Stimulated activated CD4-positive, alpha-beta T cell treated with anti-CD3 and anti-CD28 coated beads, Interleukin-2, amount 100 ng/mL, for 4 hours (primary cell): ENCODE measurements at places on chromosomes 5 and 9.

DNA sequence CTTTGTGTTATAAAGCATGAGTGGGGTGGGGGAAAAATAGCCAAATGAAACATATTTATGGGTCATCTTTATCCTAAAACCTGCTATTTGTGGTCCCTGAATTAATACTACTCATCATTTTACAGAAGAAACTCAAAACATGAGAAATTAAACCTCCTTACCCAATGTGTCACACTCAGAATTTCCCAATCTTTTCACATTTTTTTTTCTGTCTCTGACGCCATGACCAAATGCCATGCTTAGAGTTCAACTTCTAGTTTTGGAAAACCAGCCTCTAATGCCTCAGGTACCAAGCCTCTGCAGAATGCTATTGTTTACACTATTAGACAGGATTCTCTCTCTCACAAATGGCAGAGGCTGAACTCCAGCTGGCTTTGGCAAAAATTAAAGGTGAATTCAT, 505.5 kb upstream of the WWC1 start:
- no peak for DNase-seq

DNA sequence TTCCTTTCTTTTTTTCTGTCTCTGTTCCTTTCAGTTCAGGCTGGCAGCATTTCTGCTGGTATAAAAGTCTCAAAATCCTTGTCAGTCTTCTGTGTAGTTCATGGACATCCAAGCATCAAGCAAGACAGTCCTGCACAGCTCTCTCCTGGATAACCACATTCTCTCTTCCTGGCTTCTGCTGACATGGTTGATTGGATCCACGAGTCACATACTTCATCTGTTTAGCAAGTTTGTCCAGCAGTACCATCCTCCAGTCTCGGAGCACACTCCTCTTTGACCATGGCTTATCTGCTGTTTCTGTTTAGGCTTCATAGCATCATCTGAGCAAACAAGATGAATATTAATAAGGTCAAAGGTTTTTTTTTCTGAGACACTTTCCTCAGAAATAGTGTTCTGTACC, 220.8 kb downstream of the KDM4C start:
- no peak for DNase-seq

DNA sequence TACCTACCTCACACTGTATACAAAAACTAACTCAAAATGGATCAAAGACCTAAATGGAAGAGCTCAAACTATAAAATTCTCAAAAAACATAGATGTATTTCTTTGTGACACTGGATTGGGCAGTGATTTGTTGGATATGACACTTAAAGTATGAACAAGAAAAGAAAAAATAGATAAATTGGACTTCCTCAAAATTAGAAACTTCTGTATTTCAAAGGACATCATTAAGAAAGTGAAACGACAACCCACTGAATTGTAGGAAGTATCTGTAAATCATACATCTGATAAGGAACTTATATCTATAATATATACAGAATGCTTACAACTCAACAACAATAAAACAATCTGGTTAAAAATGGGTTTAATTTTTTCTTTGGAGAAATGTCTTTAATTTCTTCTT, 96.7 kb downstream of the NRG2 start:
- no peak for DNase-seq

- no peak for DNase-seq
Observed at GRCh38 chr5:54834121-54834842, 151.1 kb downstream of the ESM1 start.

- DNase-seq: peak; percentile 56
Observed at GRCh38 chr9:126705767-126706697, 92.3 kb downstream of the LMX1B start.

- no peak for DNase-seq
Observed at GRCh38 chr9:8879284-8879683, 1079.7 kb upstream of the DMAC1 start.

DNA sequence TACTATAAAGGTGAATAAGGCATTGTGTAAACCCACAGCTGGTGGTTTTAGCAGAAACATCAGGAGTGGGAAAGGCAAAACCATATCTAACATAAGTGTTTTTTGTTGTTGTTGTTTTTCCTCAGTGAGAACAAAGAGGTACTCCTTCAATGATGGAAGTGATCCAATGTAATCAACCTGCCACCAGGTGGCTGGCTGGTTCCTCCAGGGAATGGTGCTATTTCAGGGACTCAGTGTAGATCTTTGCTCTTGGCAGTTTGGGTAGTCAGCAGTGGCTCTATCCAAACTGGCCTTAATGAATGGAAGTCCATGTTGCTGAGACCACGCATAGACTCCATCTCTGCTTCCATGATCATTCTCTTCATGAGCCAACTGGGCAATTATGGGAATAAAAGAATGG, 10.8 kb downstream of the DMRTA1 start:
- DNase-seq: no peak

- no peak for DNase-seq
Observed at GRCh38 chr5:106875591-106876297, 795.0 kb downstream of the EFNA5 start.

GRCh38 chr5:121949885-121950284, 11.9 kb upstream of the SRFBP1 start:
- no peak for DNase-seq

DNA sequence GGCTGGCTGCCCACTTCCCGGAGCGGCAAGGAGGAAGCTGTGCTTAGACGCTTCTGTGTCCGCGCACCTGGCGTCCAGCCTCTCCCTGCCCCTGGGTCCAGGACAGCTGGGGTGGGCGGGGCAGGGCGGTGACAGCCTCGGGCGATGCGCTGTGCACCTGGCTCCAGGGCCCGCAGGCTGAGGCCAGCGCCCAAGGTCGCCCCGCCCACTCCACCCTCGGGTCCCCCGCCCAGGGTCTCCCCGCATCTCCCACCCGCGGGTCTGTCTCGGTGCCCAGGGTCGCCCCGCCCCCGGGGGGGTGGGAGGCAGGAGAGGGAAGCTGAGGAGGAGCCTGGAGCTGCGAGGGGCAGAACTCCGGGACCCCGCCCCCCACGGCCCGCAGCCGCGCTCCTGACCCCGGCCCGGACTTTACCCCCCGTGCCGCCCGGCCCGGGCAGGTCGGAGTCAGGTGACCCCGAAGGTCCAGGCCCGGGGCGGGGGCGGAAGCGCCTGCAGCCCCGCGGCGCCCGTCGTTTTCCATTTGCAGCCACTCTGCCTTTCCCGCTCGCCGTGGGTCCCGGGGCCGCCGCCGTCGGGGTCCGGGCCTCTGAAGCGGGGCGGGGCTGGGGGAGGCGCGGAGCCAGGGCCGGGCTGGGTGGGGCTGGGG, at the start of gene ENTPD8:
Gene ENTPD8, minus strand, starts transcription at position 69 of the 646 bp plus-strand sequence. CDS start 3,072 bp downstream, outside the sequence.
- DNase-seq: no peak

DNA sequence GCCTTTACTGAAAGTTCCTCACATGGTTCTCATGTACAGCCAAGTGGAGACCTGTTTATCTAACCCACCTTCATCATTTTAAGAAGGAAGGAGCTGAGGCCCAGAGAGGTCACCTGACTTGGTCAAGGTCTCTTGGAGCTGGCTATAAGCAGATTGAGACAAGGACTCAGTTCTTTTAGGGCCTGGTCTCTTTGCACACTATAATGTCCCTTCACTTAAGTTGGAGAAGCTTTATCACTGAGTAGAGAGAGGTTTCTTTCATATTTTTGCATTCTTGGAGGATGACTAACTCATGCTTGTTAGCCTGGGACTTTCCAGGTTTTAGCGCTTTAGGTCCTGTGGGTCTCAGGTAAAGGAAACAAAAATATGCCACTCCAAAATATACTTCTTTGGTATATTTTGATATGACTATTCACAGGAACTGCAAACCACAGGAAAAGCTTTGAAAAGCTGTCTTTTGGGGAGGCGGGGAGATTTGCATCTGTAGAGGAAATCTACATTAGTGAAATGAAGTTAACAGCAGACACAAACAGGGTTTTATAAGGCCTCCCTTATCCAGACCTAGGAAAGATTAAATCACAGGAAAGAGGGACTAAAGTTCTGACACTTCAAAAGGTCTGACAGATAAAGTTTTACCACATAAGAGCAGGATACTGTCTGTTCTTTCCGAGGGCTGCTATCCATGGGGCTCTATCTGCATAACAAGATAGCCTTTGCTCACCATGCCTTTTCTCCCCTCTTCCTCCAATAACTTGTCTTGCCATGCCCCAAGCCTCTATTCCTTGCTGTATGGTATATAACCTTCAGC, 95.8 kb upstream of the ANKRD55 start:
- DNase-seq: peak; percentile 56

DNA sequence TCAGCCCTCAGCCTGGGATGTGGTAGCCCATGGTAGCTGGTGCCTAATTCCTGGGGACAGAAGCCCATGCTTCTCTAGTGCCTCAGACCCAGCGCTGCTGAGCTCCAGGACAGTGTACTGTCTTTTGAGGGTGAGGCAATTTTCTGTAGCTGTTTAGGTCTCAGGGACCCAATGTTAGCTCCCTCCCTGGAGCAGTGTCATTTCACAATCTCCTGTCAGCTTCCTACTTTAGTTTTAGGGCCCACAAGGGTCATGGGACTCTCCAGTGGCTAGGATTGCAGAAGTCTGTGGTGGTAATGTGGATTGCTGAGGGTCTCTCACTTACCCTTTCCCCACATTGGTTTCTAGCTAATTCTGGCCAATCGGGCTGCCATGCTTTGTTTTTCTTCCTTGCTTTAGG, 67.7 kb upstream of the CCL21 start:
- no peak for DNase-seq

DNA sequence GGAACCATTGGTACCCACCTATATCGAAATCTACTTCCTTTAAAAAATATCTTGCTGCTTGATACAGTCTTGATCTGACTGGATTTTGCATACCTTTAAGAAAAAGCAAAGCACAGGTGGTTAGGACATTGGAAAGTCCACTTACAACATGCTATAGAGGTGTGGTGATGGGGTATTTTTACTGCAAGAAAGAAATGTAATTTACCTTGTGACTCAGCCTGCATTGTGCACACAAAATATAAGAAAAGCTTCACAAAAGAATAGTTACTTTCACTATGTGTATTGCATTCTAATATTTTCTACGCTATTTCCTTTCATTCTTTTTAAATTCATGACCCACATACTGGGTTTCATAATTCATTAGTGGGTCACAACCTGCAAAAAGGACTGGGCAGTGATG, 236.2 kb upstream of the RASEF start:
- no peak for DNase-seq

GRCh38 chr5:76718880-76719279, 3.0 kb downstream of the F2R start:
- DNase-seq: no peak

DNA sequence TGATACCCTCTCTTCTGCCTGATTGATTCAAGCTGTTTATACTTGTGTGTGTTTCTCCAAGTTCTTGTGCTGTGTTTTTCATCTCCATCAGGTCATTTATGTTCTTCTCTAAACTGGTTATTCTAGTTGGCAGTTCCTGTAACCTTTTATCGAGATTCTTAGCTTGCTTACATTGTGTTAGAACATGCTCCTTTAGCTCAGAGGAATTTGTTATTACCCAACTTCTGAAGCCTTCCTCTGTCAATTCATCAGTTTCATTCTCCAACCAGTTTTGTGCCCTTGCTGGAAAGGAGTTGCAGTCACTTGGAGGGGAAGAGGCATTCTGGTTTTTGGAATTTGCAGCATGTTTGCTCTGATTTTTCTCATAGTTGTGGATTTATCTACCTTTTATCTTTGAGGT, 126.2 kb upstream of the FTMT start:
- DNase-seq: no peak

DNA sequence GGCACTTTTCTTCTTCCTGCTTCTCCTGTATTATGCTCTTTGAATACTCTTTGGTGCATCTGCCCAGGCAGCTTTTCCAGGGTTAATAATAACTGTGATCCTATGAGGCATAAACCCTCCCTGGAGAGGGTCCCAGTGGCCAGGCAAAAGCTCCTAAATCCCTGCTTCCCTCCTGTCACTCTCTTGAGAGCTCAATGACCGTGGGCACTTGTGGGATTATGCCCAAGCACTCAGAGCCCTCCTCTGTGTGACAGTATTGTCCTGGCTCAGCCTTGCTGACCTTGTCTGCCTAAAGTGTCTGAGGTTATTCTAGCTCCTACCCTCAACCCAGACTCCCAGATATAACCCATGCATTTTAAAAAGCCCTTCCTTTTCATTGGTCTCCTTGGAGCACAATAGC, 51.9 kb downstream of the GALNT10 start:
- DNase-seq: no peak

DNA sequence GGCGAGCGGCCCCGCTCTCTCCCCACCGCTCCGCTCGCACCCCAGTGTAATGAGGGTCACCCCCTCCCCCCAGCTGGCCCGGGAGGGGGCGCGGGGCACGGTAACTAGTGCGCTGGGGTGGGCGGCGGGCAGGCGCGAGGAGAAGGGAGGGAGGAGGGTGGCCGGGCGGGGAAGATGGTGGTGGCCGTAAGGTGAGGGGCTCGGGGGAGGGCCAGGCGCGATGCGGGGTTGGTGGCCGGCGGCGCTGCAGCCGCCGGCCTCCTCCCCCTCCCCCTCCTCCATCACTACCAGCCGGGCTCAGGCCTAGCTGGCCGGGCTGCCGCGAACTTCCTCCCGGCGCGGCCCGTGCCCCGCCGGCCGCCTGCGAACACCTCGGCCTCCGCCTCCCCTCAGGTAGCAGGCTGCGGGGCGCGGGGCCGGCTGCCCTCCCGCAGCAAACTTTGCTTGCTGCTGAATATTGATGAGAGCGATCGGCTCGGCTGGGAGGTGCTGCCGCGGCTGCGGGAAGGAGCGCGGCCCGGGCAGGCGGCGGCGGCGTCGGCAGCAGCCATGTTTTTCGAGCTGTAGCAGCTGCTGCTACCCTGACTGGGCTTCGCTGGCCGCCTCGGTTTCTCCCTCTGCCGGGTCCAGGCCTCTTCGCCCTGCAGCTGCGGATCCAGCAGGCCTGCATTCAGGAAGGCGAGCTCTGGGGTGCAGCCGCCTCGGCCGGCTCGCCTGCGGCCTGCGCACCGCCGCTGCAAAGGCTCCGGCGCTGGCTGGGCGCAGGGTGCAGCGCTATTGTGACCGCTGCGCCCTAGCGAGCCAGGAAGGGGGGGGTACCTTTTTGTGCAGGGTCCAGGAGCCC, 502 bp downstream of the NSD1 start:
- DNase-seq: peak; percentile 13

DNA sequence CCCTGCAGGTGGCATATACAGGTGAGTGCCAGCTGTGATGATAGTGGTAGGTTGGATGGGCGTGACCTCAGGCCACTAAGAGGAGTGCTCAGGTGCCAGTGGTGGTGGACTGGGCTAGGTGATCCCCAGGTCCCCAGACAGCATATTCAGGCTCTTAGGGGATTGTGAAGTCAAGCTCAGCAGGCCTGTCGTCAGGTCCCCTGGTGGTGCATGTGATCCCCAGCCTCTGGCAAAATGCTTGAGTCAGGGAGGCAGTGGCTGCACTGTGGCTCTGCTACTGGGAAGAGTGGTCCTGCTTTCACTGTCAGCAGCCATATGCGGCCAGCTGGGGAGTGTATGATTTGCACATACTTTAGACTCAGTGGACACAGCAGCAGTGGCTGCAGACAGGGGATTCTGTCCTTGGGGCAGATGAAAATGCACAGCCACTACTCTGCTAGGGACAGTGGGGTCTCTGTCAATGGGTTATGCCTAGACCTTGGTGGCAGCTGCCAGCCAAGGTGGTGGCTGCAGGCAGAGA, 31.6 kb upstream of the CTSL start:
- DNase-seq: no peak

- no peak for DNase-seq
Observed at GRCh38 chr5:130109152-130109551, 204.9 kb downstream of the CHSY3 start.

- no peak for DNase-seq
Observed at GRCh38 chr5:142881076-142881783, 111.1 kb downstream of the ARHGAP26 start.
